ENCODE measurements at places on chromosomes 4 and X.

GRCh38 chr4:167239627-167240026 is 5.3 kb upstream of the SPOCK3 start:
- DNase-seq: no peak

DNA sequence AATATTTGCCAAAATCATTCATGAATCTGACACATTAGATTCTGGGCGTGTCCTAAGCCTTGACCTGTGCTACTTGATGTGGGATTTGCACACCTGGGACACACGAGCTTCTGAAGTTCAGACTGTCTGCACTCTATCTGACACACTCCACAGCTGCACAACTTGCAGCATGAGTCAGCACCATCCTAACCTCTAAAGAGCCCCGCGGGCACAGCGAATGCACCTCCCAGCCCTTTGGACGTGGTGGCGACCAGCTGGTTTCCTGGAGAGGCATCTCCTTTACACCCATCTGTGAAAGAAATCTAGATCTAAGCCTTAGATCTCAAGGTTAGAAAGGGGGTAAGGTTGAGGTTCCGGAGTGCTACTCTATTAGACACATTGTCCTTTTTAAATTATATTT is 69.2 kb downstream of the SORBS2 start:
- no peak for DNase-seq

DNA sequence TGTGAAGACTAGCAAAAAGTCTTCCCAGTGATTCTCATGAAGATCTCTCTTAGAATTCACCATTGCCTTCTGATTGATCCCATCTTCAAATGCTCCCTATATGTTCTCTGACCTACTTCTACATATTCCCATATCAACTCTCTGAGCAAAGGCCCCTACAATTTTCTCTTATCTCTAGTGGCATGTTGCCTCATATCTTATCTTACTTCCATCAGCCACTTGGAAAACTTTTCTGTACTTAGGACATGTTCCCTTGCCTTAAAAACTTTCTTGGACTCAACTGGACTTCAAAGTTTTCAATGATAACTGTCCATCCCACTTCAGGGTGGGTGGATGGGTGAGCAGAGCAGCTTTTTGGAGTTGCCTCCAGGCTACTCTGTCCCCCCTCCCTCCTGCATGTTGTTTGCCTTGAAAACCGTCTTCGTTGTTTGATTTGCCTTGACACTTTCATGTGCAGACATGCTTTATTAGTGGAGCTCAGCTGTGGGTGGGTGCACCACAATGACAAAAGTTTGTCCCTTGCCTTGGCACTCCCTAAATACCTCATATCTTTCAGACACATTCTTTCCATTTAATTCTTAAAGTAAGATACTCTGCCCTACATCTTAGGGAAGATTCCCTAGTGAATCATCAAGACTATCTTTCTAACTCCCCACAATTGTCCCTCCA is 18.3 kb upstream of the USP27X start:
- DNase-seq: no peak

- DNase-seq: no peak
These were observed 141.8 kb downstream of the TSPAN5 start for GRCh38 chr4:98516441-98517217.

GRCh38 chr4:53702334-53703266 is 111.3 kb upstream of the LNX1 start:
- peak; percentile 8 for DNase-seq

- DNase-seq: no peak
These were observed 18.8 kb upstream of the CLDN34 start for GRCh38 chrX:9948406-9948805.

GRCh38 chr4:167715176-167715575 is 377.2 kb upstream of the ANXA10 start:
- DNase-seq: no peak

DNA sequence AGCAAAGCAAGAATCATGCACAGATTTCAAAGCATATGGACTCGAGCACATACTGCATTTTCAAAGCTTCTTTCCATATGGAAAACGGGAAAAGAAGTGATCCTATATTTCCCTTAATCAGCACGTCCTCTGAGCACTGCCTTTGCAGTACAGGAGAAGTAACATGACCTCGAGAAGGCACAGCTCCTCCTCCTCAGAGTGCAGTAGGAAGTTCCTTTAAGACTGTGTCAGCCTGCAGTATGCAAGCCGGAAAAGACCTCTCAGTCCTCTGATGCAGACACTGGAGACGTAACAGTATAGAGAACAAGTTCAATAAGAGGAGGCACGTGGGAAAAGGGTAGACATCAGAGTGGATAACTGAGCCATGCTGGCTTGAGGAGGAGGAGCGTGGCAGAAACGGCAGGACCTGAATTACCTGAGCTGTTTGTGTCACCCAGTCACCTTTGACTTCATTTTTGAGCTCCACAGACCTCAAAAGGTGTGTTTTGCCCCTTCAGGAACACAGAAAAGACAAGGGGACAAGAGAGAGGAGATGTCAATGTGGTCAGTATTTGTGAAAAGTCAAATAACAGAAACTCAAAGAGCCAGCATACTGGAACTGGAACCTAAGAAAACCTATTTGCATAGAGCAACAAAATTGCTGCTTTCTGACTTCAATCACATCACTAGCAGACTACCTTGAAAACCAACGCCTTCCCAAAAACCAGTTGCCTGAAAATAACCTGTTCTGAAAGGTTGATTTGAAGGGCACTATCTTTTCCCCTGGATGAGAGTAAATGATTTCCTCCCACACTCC is 20.8 kb downstream of the IRF2 start:
- DNase-seq: no peak

DNA sequence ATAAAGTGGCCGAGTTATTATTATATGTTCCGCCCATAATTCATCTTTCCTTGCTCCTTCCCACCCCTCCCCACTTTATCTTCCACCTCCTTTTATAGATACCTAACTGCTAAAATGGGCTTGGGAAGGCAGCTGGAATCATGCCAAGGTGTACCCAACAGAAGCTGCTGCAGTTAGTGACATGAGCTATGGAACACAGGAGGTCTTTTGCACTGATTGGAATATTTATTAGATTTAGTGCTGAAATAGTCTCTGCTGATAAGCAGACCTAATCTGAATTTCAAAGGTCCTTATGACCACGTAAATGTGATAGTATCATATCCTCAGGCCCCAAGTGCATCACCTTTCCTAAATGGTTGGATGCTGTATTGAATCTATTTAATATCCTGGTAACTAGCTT is 64.9 kb downstream of the HMGB2 start:
- no peak for DNase-seq

GRCh38 chr4:38119668-38120385 is 159.6 kb downstream of the PTTG2 start:
- no peak for DNase-seq

- no peak for DNase-seq
These were observed 71.0 kb upstream of the BMP2K start for GRCh38 chr4:78704981-78705683.

- DNase-seq: no peak
These were observed 3.0 kb downstream of the RASSF6 start for GRCh38 chr4:73617256-73617655.

DNA sequence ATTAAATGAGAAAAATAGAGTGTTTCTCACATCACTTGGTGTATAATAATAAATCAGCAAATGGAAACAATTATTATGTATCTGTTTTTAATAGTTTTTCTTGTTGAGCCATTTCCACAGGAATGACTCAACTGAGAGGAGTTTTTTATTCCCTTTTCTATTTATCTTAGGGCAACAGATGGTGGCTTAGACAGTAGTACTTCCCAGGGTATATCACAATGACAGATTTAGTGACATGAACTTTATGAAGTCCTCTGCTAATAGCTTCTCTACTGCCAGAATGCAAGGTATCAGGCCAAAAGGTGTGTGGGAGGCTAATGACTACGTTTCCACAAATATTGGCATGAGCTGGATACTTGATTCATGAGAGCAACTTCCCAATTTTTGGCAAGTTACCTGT is 126.7 kb downstream of the HTR2C start:
- DNase-seq: no peak

DNA sequence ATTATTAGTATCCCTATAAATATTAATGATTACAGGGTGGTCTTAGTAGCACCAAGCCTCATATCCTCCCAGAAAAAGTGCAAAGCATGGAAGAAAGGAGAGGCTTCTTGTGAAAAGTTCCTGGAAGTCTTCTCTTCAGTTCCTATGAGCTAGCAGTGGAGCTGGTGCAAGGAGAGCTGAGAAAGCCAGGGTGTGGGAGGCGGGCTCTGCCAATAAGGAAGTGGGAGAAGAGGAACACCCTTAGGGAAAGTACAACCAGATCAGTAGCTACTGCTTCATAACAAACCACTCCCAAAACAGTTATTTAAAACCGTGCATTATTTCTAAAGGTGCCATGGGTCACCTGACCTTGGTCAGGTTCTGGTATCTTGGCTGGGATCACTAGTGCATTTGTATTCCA is 72.4 kb downstream of the MAP9 start:
- no peak for DNase-seq

DNA sequence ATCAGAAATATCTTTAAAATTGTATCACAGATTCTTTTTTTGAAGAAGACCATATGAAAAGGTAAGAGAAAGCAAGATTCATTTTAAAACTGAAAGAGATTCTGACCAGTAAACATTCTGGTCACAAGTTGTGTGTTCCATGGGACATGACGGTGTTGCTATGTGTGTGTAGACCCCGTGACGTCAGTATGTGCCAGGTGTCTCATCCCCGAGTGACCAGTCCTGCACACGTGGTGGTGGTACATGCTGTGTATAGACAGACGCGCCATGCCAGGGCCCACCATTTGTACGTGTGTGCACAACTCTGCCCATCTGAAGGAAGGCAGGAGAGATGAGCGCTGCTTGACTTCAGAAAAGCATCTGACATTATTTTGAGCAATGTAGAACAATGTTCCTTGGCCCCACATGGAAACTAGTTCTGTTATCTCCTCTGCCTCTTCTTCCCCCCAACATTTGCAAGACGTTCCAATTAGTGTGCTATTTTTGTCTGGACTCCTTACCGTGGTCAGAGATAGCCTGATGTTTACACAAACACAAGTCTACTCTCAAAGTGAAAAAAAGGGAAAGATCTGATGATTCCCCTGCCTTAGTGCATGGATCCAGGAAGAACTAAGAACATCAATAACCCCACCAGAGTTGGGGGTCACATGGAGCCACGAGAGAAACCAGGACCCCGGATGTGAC is 51.2 kb downstream of the IRF2 start:
- DNase-seq: no peak

- DNase-seq: no peak
These were observed 176.6 kb upstream of the EMCN start for GRCh38 chr4:100694467-100694866.

DNA sequence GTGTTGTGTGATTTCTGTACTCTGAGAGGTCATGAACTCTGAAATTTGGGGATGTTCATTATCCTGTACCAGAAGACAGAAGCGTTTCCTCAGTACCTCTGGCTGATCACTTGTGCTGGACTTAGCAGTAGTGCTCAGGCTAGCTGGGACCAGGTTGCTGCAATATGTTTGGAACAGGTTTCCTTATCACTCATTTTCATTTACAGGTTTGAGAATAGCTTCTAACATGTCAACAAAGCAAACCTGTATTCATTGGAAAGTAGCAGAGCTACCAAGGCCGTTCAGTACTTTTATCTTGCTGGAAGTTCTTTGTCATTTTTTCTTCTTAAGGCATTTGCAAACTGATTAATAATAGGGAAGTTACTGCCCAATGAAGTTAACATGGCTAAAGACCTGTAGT is 242.9 kb upstream of the ANKRD50 start:
- DNase-seq: no peak

DNA sequence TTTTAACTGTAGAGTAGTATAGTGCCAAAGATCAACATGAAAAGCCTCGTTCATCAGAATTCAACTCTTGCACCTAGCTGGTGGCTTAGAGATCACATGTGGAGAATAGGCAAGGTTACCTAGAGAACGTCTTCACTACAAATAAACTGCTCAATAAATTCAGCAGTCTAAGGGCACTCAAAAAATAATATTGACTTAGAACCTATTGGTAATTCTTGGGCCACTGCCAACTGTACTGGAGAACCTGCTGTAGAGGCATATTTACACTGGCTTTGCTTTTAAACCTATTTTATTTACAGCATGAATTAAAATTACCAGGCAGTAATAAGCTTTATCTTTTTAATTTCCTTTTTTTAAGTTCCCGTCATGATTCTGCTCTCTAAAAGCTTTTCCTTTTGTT is 343.7 kb downstream of the PDHA2 start:
- DNase-seq: no peak

- DNase-seq: no peak
These were observed 32.0 kb downstream of the DAPP1 start for GRCh38 chr4:99848591-99849001.

GRCh38 chrX:44937606-44938005 is 64.6 kb downstream of the KDM6A start:
- no peak for DNase-seq

- DNase-seq: no peak
These were observed 156.5 kb upstream of the MED14 start for GRCh38 chrX:40891798-40892197.

GRCh38 chr4:74174421-74174820 is 16.5 kb downstream of the MTHFD2L start:
- no peak for DNase-seq

- no peak for DNase-seq
These were observed 137.5 kb downstream of the MAGEB17 start for GRCh38 chrX:16304751-16305150.

GRCh38 chr4:138112389-138112788 is 129.8 kb downstream of the SLC7A11 start:
- no peak for DNase-seq

GRCh38 chr4:102849579-102850104 is 19.1 kb upstream of the CISD2 start:
- DNase-seq: no peak

DNA sequence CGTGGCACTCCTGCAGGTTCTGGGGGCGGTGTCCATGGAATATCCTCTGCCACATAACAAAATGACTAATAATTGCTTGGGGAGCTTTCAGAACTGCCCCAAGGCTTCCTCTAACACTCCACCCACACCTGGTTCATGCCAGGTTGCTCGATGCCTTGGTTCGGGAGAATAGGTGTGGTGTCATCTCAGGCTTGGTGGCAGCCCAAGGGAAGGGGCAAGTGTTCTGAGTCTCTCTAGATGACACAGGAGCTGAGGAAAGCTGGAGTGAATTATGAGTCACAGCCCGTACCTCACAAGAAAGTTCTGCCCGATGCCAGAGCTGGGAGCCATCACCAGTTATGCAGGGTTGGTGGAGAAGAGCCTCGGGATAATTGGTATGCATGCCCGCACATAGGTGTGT is 14.7 kb downstream of the FTSJ1 start:
- no peak for DNase-seq

DNA sequence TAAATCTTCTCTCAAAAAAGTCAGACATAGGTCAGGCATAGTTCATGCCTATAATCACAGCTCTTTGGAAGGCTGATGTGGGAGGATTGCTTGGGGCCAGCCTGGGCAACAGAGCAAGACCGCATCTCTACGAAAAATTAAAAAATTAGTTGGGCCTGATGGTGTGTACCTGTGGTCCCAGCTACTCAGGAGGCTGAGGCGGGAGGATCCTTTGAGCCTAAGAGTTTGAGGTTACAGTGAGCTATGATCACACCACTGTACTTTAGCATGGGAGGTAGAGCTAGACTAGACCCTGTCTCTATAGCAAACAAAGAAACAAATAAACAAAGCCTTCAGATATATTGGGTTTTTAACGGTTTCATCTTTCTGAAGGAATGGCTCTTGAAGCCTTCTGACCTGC is 62.2 kb downstream of the DIPK2B start:
- DNase-seq: no peak
